ENCODE measurements at places on chromosomes 1 and 21.

DNA sequence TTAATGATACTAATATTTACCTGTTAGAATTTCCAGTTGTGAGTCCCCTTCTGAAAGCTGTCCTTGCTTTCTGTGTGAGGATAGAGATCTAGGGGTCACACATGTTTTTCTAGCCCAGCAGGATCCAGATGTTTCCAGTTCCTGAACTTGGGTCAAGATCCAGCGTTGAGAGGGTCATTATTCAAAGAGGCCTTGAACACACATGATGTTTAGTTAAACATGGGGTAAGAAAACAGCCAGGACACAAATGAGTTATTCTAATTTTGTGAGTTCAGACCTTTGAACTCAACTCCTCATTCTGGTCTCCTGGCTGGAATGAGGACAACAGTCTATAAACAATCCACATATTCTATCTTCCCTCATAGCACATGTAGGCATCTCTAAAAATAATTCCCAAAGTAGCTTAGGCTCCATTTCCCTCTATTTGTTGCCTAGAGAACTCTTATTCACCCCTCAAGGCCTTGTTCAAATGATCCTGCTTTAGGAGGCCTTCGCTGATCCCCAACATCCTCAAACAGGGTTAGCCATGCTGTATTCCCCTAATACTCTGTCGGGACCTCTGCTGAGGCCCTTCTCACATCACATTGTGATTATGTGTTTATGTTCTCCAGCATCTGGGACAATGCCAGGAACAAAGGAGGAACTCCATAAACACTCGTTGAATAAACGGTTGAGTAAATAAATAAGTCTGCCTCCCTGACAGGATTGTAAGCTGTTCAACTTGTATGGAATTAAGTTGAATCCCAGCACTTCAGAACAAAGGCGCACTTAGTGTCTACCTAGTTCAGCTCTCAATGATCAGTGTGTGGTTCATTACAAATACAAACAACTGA is 15.0 kb upstream of the KCNN3 start:
- no peak for DNase-seq

GRCh38 chr1:28139025-28139712 is 37.3 kb downstream of the PTAFR start:
- no peak for DNase-seq

DNA sequence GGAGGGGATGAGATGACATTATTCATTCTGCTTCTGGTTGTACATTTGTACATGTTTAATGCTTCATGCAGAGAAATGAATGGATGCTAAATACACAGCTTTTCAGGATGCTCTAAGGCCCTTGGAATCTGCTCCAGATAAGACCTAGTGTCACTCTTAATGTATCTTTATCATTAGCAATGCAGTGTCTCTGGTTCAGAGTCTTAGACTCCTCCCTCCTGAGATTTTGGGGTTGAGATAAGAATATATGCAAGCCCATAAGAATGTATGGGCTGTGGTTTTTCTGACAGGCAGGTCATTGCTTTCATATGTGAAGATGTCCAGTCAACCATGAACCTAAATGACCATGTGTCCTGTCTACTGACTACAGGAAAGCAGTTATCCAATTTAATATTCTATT is 415.5 kb downstream of the RPS6KC1 start:
- no peak for DNase-seq

- DNase-seq, result no peak
Measured at GRCh38 chr1:245934409-245934808, 572.7 kb downstream of the SMYD3 start.

- no peak for DNase-seq
Measured at GRCh38 chr1:112141923-112142322, 152.5 kb upstream of the KCND3 start.

DNA sequence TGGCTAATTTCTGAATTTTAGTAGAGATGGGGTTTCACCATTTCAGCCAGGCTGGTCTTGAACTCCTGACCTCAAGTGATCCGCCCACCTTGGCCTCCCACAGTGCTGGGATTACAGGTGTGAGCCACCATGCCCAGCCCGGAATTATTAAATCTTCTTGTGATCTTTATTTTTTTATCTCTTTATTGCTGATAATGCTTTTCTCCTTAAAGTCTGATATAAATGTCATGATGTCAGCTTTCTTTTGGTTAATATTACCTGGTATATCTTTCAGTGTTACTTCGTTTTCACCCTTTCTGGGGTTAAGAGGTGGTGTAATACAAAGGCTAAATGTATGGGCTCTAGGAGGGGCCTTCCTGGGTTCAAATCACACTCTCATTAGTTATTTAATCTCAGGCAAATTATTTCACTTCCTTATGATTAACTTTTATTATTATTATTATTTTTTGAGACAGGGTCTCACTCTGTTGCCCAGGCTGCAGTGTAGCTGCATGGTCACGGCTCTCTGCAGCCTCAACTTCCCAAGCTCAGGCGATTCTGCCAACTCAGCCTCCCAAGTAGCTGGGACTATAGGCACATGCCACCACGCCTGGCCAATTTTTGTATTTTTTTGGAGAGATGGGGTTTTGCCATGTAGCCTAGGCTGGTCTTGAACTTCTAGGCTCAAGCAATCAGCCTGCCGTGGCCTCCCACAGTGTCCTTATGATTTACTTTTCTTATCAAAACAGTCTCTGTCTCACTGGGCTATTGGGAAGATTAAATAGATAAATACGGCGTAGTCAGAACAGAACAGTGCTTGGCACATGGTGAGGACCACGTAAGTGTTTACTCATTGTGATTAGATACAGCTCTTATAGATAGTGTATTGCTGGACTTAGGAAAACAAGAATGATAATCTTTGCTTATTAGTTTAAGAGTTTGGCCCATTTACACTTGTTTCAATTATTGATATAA is 216.5 kb downstream of the URB2 start:
- no peak for DNase-seq

- DNase-seq, result no peak
Measured at GRCh38 chr1:214124915-214125314, 137.1 kb downstream of the PROX1 start.

GRCh38 chr1:226875641-226876295 is 5.4 kb downstream of the PSEN2 start:
- DNase-seq, result peak; percentile 82

DNA sequence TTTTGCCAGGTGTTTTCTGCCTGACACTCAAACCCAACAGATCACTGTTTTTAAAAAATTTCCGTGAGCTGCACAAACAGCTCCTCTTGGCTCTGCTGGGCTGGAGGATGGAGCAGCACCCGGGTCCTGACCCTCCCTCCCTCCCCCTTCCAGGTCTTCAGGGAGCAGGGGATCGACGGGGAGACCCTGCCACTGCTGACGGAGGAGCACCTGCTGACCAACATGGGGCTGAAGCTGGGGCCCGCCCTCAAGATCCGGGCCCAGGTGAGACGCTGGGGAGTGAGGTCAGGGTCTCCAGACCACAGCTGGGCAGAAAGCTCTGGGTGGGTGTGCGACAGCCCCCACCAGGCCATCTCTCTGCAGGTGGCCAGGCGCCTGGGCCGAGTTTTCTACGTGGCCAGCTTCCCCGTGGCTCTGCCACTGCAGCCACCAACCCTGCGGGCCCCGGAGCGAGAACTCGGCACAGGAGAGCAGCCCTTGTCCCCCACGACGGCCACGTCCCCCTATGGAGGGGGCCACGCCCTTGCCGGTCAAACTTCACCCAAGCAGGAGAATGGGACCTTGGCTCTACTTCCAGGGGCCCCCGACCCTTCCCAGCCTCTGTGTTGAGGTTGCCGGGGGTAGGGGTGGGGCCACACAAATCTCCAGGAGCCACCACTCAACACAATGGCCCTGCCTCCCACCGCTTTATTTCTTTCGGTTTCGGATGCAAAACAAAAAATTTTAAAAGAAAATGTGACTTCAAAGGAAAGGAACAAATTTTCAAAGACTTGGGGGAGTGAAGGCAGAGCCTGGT is 15.3 kb downstream of the NOC2L start:
- DNase-seq, result no peak

DNA sequence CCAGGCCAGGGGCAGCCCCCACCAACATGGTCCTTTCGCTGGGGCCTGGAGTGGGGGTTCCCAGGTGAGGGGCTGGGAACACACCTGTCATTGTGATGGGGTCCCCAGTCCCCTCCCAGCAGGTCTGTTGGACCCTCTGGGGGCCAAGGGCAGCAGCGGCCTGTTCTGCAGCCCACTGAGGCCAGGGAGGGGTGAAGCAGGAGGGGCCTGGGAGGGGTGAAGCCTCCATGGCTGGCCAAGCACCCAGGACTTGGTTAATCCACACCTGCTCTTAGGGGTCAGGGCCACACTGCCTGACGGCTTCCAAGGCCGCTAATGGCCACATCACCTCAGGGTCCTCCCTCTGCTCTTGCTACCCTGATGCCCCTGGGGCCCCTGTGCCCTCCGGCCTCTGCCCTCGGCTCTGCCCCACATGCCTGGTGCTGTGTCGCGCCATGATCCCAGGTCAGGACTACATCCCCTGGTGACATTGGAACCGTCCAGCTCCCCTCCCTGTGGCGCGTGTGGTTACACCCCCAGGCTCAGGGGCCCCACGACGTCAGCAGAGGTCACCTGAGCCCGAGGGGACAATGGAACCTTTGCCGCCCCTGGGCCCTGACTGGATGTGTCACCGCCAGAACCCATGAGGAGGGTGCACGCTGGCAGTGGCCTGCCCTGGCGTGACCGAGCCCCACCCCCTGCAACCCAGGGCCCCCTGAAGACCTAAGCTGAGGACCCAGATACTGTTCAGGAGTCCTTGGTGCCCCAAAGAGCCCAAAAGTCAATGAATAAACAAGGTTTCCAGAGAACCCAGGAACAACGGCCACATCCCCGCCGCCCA is 7.0 kb downstream of the TNFRSF18 start:
- DNase-seq, result no peak

- no peak for DNase-seq
Measured at GRCh38 chr21:45258466-45258865, 29.2 kb downstream of the POFUT2 start.

DNA sequence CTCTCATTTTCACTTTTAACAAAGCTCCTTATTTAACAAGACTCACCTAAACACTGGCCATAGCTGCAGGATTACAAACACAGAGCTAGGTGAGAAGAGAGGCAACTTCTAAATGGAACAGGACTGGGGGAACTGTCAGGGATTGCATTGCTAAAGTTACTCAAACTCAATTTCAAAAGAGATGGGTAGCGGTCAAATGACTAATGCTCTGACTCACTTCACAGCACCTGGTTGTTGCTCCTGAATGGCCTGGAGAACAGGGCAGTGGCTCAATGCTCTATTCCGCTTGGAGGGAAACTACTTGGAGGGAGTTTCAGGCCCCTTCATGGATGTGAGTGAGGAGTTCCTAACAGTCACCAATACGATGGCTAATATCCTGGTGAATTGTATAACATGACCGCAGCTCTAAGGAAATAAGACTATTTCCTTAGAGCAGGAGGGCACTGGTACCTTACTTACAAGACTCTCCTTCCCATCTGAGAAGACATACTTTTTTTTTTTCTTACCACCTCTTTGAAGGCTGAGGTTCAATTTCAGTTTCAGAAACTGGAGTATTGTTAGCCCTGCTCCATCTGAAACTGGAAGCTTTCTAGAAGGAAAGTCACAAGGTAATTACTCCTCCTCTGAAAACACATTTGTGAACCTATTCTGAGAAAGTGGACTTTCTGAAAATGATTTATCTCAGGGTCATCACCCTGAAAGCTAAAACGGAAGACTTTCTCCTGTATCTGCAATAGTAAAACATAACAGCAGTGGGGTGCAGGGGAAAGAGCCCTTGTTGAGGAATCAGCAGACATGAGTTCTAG is 9.5 kb downstream of the DPT start:
- no peak for DNase-seq

GRCh38 chr1:192892934-192893333 is 84.1 kb downstream of the RGS2 start:
- no peak for DNase-seq

GRCh38 chr1:28537457-28538199 is 15.3 kb upstream of the TRNAU1AP start:
- peak; percentile 43 for DNase-seq

GRCh38 chr1:166903232-166903631 is 27.2 kb upstream of the TADA1 start:
- DNase-seq, result no peak

- DNase-seq, result no peak
Measured at GRCh38 chr21:28916150-28916893, 76.4 kb downstream of the LTN1 start.

DNA sequence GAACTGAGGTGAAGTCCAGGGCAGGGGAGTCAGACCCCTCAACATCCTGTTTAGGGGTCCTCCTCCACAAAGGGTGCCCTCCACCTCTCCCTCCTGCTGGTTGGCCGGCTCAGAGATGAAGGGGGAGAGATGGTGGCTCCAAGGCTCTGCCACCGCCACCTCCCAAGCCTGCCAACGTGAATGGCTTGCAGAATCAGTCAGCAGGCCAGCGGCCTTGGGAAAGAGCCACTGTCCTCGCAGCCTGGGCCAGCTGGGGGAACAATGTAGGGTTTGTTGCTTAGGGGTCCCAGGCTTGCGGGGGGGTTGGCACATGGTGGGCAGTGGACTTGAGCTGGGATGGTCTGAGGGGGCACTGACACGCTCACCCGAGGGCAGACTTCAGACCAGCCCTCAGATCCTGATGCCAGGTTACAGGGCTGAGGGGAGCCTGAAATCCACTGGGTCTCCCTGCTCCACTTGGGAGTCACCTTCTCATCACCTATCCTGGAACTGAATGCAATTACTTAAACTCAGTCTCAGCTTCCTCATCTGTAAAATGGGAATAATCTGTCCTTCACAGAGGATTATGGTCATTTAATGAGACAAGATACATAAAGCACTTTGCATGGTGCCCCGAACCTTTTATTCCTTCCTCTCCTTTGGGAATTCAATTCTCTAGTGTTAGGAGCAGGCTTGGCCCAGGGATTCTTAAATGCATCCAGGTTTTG is 8.3 kb downstream of the GPR37L1 start:
- no peak for DNase-seq

DNA sequence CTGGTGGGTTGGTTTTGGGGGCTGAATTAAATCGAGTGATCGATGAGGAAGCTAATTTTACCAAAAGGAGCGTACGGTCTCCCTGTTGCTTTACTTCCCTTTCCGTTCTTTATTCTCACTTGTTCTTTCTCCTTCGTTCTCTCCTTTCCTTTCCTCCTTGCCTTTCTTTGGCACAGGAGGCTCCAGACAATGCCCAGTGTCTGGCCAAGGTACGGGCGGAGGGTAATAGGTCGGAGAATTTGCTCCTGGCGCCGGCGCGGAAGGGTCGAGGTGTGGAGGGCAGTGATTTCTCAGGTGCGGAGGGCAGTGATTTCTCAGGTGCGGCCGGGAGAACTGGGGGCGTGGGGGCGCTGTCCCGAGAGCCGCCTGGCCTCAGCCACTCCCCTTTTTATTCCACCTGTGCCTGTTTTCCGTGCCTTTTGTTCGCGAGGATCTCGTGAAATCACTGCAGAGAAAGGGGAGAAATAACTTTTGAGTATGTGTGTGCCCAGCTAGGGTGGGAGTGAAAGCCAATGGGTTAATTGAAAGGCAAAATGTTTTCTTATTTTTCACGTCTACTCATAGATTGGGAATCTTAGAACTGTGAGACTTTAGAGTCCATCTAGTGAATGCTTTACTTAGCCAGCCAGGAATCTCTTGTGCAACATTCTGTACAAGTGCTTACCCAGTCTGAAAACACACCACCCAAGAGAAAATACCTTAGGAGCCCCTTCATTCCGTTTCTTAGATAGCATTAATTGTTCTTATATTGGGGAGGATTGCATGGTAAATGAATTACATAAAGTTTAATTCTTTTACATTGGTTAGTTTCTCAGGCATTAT is 1.3 kb downstream of the FNBP1L start:
- DNase-seq, result peak; percentile 73
